Globus pallidus (tissue), 1 donor: ENCODE measurements at places on chromosomes 1 and 21.

DNA sequence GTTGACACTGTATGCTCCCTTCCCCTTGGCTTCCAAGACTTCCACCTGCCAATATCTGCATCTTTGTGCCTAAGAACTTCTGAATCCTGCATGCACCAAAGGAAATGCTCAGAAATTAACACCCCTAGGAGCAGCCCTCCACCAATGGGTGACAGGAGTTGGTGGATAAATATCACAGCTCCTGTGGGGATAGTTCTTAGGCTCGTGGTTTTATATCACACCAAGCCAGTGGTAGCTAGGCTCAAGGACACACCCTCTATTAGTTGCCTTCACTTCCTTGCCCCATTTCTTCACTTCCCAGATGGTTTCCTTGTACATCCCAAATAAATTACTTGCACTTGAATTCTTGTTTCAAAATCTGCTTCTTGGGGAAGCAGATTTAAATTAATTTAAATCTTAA lies 16.9 kb upstream of the CDC14A start:
- DNase-seq = no peak

DNA sequence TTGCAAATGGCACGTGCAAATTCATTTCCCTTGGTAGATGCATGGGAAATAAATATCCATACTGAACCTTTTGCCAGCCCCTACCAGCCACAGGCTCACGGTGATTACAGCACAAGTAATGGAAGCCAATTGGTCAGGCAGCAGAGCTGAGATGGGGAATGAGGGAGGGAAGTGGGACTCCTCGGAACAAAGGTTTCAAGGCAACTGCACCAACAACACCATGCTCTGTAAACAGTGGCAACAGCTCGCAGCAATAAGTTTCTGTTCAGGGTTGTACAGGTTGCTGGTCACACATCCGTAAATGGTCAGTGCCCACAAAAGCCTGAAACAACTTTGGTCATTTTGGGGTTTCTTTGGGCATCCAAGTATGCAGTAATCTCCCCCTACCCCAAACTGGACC lies 62.7 kb upstream of the LPGAT1 start:
- DNase-seq = no peak

- no peak for DNase-seq
Measured at GRCh38 chr1:167469280-167469965, 48.9 kb downstream of the CD247 start.

DNA sequence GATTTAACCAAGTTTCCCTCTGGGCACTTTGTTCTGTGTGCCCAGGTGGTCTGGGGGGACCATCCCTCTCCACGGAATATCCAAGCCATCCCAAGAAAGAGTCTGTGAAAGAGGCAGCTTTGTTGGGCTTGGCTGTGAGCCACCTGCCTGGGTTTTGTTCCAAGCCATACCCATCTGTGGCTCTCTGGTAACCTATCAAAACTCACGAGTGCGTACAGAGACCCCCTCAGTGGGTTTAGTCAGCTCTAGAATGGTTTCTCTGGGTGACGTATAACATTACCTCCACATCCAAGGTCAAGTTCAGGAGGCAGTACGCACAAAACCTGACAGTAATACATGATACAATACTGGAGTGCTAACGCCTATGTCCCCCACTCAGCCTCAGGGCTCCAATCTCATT lies 54.2 kb downstream of the DNTTIP2 start:
- DNase-seq = no peak

GRCh38 chr1:61568460-61569302 lies 156.3 kb downstream of the TM2D1 start:
- no peak for DNase-seq

DNA sequence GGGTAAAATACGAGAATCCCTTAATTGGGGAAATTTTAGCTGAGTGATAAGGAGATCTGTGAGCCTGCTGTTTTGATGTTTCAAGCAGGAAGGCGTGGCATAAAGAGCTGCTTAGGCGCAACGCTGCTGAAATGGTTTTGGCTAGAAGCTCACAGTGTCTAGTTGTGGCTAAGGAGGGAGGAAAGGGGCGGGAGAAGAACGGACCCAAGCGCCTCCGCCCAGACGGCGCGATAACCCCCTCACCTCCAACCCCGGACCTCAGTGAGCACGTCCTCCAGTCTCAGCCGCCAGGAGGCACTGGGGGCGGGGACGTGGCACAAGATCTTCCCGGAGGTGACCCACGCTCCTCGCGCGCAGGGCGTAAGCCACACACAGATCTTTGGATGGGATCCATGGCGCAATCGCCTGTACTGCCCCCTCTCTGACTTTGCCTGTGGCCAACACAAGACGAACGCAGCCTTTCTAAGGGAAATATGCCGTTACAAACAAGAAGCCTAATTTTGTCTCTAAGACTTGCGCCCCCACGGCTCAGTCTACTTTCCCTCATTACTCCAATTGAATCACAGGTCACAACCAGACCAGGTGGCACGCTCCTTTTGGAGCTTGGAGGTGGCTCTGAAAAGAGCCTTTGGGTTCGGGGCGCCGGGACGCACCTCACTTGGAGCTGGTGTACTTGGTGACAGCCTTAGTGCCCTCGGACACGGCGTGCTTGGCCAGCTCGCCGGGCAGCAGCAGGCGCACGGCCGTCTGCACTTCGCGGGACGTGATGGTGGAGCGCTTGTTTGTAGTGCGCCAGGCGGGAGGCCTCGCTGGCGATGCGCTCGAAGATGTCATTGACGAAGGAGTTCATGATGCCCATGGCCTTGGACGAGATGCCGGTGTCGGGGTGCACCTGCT lies 23.4 kb upstream of the RNF187 start:
- DNase-seq = no peak

DNA sequence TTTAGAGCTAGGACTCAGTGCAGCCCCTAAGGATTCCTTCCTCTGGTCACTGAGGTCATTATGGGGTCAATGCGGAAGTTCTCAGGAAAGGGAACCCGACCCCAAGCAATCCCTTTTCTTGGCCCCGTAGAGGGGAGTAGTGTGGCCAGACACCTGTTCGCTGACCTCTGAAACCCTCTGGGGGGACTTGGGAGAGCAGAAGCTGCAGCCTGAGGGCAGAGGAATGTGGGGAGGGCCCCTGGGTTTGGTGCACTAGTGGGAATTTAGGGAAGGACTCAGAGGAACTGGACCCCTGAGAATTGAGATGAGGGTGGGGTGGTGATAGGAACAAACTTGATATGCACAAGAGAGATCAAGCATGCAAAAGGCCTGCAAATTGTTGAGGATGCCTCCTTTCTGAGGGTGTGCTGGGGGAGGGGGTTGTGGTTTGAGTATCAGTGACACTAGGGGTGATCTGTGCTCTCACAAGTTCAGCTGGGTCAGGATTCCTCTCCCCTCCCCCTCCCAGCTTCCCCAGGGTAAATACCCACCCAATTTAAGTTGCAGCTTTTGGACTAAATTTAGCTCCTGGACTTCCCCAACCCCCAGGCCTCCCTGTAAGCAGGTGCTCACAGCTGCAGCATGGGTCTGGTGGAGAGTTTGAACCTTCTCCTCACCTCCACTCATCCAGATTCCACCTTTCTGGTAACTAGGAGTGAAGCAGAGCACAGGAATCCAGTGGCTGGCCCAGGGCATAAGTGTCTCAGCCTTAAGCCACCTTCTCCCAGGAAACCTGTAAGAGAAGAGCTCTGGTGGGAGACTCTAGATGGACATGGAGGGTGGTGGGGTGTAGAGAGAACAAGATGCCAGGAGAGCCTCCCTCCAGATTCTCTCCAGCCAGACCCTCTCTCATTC lies 13.5 kb downstream of the ADAMTSL4 start:
- no peak for DNase-seq

DNA sequence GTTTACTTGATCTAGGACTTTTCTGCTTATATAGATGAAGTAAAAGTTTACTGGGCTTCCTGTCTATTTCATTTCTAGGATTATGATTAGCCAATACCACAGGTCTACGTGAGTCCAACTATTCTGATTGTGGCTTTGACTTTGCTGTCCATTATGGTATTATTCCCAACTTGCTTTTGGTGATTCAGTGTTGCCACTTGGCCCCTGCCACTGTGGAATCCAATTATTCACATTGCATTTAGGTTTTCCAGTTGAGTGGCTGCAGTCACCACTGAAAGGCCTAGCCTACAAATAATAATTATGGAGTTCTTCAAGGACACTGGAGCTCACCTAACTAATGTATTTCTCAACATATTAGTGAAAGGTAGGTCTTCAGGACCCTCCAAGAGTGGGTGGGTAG lies 574.3 kb upstream of the USP24 start:
- no peak for DNase-seq

DNA sequence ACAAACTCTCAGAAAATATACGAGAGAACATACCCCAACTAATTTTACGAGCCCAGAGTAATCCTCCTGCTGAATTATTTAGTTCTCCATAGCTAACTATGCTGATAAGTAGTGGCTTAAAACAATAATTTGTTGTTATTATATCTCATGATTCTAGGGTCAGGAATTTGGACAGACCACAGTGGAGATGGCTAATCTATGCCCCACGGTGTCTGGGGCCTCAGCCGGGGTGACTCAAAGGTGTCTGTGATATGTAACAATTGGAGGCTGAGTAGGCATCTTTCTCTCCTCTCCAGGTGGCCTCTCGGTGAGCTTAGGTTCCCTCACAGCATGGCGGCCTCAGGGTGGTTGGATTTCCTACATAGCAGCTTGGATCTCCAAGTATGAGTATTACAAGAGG lies 35.4 kb upstream of the FOXO6 start:
- DNase-seq = no peak

GRCh38 chr1:205735218-205735617 lies 14.8 kb downstream of the NUCKS1 start:
- DNase-seq = no peak

DNA sequence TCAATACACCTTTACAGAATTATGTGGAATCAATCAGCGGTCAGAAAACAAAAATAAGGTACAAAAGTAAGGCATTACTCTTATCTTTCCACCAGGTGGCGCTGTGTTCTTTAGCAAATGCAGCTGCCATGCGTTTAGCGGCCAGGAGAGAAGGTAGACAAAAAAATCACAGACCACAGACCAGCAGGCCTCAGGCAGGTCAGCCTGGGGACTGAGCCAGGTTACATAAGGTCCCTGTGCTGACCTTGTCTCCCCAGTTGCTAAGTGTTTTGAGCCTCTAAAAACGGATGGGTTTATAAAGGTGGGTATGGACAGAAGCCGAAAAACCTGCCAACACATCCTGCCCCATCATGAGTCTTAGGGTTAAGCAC lies 2.8 kb downstream of the RGS16 start:
- peak; percentile 79 for DNase-seq

DNA sequence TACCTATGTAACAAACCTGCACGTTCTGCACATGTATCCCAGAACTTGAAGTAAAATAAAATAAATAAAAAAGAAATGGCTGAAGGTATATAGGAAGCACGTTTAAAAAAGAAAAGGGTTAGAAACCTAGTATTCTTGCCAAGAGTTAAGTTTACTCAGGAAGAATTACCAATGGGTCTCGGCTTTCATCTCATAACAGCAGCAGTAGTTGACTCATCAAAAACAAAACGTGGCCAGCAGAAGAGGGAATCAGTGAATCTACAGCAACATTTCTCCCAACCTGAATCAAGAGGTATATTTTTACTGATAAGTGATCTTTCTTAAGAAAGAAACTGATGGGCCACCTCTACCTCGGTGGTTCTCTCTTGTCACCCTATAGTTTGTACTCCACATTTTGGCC lies 340.3 kb downstream of the BRINP2 start:
- DNase-seq = no peak
